ENCODE measurements at places on chromosomes 12 and 14. TPM values are rescaled to one million over a fixed set of nuclear protein-coding genes. Genes with fewer than 3 reads are reported as not detected.

The AKAP3 gene
- total RNA-seq, result 5.1 TPM

DNA sequence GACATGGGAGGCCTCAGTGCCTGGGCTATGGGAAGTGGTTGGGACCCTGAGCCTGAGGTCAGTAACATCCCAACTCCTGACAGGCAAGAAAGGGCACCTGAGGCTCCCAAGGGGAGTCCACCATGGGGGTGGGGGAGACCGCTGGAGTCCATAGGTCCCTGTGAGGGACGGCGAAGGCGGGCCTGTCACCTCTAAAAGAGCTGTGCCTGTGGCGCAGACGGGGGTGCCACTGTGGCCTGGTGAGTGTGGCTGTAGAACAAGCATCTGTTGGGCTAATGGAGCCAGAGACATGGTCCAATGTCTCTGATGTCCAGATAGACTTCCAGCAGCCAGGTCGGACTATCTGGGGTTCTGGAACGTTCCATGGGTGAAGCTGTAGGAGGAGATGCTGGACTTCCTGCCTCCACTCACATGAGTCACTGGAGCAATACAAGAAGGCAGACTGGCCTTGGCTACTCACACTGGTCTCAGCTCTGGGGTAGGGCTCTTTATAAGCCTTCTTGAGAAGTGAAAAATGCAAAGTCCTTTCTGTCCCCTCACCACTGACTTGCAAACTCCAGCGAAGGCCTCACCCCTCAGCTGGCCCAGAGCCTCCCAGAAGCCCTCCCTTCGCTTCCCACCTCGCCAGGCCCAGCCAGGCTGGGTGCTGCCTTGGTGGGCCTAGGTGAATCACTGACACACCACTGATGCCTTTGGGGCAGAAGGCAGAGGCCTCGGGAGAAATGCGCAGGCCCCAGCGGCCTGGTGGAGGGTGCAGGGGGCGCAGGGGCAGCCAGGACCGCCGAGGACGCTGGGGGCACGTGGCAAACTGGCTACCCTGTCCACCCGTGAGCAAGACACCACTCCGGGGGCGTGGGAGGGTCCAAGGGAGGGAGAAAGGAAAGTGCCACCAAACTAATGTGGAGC, 1.1 kb upstream of the TRAF3 start:
- DNase-seq, result peak; percentile 20

DNA sequence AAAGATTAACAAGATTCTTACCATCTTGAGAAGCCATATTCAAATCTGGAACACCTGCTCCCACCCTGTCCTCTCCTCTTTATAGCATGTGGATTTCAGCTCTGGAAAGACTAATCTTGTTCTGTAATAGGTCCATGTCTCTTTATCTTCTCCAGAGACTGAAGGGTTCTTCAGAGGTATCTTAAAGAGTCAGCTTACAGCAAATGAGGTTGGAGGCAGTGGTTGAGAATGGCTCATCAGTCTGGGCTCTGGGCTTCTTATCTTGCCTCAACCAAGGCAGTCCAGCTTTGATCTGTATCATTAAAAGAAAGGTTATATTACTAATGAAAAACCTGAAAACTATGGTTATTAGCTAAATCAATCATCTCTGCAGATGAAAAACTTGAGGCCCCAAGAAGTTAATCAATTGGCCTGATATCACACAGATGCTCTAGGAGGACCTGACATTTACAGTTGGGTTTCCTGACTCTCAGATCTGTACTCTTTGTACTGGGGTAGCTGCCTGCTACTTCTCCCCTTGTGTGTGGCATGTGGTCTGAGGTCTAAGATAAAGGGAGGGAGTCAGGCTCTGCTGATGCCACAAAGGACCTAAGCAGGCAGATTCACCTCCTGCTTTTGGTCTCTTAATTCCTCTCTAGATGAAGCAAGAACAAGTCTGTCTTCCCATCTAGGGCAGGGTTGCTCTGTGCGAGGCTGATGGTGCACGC, 1.7 kb upstream of the AKAP6 start:
- no peak for DNase-seq

GRCh38 chr12:57611827-57612710, 834 bp downstream of the ARHGEF25 start:
- DNase-seq, result no peak

GRCh38 chr12:126772171-126772864, 1494.7 kb upstream of the TMEM132C start:
- no peak for DNase-seq

Measured in umbilical cord (tissue), 2 donors.